ENCODE measurements at places on chromosomes 7 and 10.

GRCh38 chr7:39910108-39910869 lies 39.8 kb upstream of the CDK13 start:
- no peak for DNase-seq

- no peak for DNase-seq
Measured at GRCh38 chr7:91731976-91732375, 148.5 kb downstream of the MTERF1 start.

- DNase-seq, result peak; percentile 36
Measured at GRCh38 chr10:119535837-119536507, 6.5 kb downstream of the RGS10 start.

GRCh38 chr10:6086375-6087233 lies 2.2 kb upstream of the RBM17 start:
- peak; percentile 94 for DNase-seq

DNA sequence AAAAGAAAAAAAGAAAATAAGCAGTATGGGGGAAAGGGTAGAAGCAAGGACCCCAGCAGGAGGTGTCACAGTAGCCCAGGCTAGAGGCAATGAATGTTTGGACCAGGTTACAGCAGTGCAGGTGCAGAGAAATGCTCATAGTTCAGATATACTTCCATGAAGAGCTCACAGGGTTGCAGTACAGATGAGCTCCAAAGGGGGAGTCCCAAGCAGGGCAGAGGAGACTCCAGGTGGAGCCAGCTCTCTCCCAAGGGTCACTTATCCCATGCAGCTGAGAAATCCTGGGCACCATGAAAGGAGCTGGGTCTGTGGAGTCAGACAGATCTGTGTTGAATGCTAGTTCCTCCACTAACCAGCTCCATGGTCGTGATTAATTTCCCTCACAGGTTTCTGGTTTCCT lies 174.9 kb downstream of the C7orf25 start:
- no peak for DNase-seq

GRCh38 chr7:157932498-157933218 lies 595.9 kb downstream of the DNAJB6 start:
- DNase-seq, result peak; percentile 31

DNA sequence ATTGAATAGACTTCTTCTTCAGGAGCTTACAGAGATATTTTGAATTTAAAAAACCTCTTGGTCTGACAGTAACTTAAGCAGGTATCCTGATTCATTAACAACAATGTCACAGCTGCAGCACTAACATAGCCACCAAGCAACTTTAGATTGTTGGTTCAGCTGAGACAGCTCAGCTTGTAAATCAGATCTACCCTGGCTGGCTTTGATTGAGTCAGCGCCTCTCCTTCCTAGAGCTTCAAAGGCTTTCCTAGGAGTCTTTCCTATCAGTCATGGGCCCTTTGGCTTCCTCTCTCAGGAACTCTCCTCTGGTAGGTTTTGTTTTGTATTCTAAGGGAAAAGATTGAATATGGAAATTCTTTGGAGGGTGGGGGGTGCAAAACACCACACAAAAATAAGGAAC lies 70.7 kb upstream of the STEAP4 start:
- no peak for DNase-seq

DNA sequence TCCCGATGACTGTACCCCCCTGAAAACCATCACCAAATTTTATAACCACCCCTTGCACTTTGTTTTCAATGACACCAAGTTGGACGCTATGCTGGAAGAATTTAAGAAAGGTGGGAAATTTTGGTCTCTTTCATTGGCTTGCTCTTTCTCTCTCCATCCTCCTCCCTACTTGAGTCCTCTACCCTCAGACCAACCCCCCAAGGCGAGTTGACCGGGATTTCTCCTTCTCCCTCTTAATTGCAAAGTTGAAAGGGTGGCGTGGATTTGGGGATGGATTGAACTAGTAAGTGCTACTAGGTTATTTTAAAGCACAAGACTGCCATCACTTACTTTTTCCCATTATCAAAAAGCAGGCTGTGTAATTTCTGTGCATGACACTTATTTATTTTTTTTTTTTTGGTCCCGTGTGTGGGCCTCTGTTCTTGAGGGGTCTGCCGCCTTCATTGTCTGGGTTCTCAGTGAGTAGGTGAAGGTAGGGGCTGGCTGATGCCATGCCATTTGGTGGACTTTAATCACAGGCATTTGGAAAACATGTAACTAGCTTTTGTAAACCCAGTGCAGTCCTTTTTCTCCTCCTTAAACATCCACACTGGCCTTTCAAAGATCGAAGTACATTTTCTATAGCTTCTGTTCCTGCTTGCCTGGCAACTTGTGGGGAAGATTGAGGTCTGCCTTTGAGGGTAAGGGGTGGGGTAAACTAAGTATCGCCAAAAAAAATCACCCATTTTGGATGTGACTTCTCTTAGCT lies 2.1 kb downstream of the CNNM2 start:
- DNase-seq, result no peak

DNA sequence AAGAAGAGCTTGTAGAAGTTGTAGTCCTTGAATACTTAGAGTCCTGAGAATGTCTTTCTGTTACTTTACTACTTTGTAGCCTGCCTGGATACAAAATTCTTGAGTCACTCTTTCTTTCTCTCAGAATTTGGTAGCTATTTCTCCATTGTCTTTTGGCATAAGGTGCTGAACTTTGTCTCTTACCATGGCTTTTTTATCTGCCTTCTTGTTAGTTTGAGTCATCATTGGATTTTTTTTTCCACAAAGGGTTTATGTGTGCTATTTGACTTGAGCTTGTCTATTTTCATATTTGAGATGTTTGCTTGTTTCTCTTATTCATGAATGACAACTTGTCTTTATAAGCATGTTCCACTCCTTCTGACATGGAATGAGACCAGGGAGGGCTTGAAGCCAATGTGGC lies 74.5 kb upstream of the EXOC6 start:
- no peak for DNase-seq

DNA sequence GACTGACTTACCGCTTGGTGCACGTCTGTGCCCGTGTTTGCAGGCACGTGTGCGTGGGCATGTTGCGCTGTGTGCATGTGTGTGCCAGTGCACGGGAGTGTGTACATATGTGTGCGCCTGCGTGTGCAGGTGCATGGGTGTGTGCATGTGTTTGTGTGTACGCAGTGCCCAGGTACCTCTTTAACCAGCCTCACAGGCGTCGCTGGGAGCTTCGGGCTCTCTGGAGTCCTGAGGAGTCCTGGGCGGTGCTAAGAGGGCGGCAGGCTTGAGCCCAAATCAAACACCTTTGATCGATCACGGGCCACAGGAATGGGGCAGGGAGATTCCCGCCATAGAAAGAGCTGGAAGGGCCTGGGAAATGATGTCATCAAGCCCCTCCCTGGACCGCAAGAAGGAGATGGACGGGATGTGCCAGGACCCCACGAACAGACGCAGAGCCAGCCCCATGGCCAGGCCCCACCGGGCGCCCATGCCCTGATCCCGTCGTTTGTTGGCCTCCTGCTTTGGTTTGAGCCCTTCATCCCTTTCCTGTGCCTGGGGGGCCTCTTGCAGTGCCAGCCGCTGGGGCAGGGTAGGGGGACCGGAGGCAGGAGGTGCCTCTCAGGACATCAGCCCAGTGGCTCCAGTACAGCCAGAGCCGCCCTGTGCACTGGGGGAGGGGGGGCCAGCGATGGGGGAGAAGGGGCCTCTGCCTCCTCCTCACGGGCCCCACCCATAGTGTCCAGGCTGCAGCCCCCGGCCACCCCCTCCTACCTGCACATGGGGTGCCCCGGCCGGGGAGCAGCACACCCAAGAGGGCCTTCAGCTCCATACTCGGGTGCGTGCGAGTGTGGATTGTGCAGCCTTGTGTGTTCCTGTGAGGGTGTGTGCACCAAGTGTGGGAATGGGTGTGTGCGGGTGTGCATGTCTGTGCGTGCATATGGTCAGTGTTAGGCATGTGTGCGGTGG lies 5.8 kb downstream of the KNDC1 start:
- no peak for DNase-seq

DNA sequence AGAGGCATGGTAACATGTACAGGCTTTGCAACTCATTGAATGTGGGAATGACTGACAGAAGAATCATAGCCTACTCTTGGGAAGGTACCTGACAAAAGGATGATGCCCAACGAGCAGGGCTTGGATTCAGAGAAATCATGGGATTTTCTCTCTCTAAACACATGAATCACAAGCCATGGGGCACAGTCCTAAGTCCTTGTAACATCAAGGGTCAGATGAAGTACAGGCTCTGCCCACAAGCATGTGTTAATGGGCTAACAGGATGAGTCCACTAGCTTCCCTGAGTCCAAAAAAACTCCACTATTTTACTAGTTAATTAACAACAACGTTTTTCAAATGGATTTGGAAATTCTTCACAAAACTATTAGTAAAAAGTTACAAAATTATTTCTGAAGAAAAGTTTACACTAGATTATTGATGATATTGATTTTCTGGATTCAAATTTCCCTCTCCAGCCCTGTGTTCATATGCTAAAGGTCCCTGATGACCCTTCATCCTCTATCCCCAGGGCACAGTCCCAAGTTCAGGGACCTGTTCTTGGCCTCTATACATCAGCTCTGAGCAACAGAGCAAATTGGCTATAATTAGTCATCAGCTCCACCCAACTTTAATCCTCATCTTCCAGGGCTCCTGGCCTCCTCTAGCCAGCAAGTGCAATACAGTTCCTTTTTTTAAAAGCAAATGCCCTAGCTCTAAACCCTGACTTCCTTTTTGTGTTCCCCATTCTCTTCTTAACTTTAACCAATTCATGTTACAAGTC lies 99.8 kb downstream of the GSAP start:
- DNase-seq, result no peak

GRCh38 chr7:28956608-28957063 lies 1.5 kb downstream of the TRIL start:
- DNase-seq, result peak; percentile 47

GRCh38 chr7:103936558-103936957 lies 52.9 kb downstream of the RELN start:
- no peak for DNase-seq

DNA sequence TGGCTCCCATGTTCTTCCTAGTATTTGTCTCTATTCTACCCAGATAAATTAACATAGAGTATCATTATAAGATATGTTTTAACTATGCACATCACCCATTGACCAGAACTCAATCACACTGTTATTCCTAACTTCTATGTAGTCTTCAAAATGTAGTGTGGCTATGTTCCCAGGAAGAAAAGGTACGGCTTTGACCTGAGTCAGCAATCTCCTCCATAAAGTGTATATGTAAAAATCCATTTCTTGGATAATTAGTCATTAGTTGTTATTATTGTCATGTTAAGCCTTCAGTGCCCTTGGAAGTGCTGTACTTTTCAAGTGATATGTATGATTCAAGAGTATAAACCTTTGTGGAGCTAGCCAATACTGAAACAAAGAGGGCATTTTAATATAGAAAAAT lies 444.0 kb upstream of the ZWINT start:
- no peak for DNase-seq

DNA sequence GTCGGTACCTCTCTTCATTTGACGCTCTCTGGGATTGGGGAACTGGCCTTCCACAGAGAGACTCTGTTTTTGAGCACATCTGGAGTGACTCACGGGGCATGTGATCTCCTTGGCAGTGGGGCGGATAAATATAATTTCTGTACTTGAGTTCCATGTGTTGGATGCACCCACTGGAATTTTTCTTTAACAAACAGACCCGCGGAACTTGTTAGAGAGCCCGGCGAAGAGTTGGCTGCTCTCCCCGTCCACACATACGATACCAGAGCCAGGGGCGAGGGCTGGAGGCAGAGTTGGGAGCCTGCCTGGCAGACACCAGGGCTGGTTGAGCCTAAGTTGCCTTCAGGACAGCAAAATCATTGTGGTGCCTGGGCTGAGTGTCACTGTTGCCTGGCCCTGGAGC lies at the start of gene FAM180A:
FAM180A (minus strand) TSS at position 44 of the 400 bp plus-strand sequence. CDS start 233 bp downstream, outside the sequence.
- no peak for DNase-seq
